ENCODE measurements at places on chromosomes 2 and 18. TPM values are rescaled to one million over a fixed set of nuclear protein-coding genes. Genes with fewer than 3 reads are reported as not detected.

- DNase-seq, result no peak
- no peaks in the 10 kb centered on the region for H3K36me3 ChIP-seq
These were observed 265.5 kb downstream of the RPRM start for GRCh38 chr2:153213022-153213421.

DNA sequence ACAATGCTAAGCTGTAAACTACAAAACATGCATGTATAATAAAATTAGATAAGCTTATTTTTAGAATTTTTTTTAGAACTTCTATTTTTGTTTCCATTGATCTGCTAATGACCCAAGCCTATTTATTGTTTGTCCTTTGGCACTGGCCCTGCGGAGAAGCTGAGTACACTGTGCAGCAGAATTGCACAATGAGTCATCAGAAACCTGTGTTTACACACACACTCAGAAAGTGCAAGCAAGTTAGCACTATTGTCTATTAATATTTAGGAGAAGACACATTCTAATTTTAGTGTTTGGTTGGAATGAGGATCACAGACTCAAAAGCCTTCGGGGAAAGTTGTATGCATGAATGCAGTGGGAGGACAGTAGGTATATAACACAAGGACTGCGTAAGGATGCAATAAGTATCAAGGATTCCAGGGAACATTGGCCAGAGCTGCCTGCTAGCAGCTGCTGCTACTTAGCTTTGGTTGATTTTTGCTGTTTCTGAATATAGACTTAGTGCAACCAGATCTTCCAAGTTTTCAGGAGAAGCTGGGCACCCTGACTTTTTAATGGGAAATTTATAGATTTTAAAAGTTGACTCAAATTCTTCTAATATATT is 128.2 kb downstream of the KCNH7 start:
- H3K4me3 ChIP-seq, result no peak overlapping the region
- no peaks in the 10 kb centered on the region for H3K36me3 ChIP-seq
- H3K27ac ChIP-seq, result no peak overlapping the region
- H3K27me3 ChIP-seq, result no peaks in the 10 kb centered on the region

- H3K27me3 ChIP-seq, result no peaks in the 10 kb centered on the region
- no peak for DNase-seq
- H3K4me1 ChIP-seq, result no peaks in the 10 kb centered on the region
- no peak overlapping the region for H3K4me3 ChIP-seq
- no peaks in the 10 kb centered on the region for H3K36me3 ChIP-seq
These were observed 41.3 kb upstream of the GALNT3 start for GRCh38 chr2:165835363-165835762.

Gene POTEI
- not detected for total RNA-seq

Gene RUFY4
- not detected for total RNA-seq

Gene MTX2
- total RNA-seq, result 33.3 TPM

Measured in transverse colon (tissue), 4 donors.